ENCODE measurements at places on chromosomes 7 and 10. TPM values are rescaled to one million over a fixed set of nuclear protein-coding genes. Genes with fewer than 3 reads are reported as not detected.

DNA sequence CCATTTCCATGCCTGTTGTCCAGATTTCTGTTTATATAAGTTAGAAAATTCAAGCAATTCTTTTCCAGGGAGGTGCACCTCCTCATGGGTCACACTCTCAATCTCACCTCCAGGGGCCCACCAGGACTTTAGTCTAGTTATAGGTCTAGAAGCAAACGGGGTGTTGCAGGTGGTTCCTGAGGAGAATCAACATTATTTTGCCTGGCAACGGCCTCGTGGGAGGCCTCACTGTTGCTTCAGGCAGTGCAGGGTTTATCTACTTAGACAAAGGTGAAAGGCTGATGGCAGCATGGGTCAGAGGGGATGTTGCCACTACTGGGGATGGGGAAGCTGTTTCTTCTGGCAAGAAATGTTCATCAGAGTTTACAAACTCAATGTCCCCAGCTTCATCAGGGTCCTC, 56.7 kb upstream of the LRRC18 start:
- no peak for DNase-seq

The GATAD1 gene
- 24.6 TPM for total RNA-seq

- peak; percentile 21 for DNase-seq
These were observed 550.2 kb downstream of the KCNMA1 start for GRCh38 chr10:77087366-77087765.

The SPDYE16 gene
- not detected for total RNA-seq

The CTBP2 gene
- total RNA-seq, result 72.9 TPM

- DNase-seq, result no peak
These were observed 20.3 kb upstream of the HYAL4 start for GRCh38 chr7:123824754-123825067.

DNA sequence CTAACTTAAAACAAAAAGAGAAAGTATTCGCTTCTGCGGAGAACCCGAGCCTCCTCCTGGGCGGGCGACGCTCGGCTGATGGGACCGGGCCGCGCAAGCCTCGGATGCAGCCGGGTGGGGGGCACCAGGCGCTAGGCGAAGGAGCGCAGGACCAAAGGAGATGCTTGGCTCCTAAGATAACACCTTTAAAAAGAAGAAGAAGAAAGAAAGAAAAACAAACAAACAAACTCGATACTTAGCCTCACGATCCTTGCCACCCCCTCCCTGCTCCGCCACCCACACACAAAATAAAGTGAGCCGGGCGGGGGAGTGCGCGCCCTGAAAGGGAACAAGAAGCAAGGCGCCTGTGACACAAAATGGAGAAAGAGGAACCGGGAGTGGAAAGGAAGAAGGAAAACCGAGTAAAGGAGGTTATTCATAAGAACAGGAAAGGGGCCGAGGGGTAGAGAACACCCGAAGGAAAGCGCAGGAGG, 34.0 kb upstream of the EBLN1 start:
- peak; percentile 25 for DNase-seq

The TMEM236 gene
- total RNA-seq, result not detected

The HDAC9 gene
- total RNA-seq, result 16.1 TPM

The BAMBI gene
- 5.2 TPM for total RNA-seq

DNA sequence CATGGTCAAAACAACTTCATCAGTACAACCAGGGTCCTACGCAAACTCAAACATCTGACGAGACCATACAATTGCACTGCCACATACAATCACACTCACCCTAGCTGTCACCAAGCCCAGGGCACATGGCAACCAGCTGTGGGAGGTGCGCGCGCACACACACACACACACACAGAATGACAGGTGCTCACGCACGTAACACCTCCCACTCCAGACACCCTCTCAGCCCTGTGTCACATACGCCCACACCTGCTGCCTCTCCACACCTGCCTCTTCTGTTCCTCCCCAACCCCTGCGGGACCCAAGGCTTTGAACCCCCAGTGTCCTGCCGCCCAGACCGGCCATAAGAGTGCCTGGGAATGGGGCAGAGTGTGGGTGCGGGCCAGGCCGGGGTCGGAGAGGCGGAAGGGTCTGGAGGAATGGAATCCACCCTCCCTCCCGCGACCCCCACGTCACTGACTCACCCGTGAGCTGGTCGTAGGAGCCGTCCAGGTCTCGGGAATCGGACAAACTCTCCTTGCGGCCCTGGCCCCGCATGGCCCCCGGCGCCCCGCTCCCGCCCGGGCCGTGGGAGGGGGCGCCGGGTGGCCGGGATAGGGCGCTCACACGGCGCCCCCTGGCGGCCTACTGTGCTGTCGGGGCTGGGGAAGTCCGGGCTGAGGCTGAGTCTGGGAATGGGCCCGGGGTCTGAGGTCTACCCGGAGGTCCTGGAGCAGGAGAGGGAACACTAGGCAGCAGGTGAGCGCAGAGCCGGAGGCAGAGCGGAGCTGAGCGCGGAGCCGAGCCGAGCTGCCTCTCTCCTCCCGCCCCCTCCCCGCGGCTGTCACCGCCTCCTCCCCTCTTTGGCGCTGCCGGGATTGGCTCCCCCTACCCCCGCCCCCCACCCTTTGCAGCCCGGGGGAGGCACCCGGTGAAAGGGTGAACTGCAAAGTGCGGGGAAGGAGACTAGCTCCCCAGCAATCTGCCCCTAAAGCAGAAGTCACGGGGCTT, at the start of gene KCNIP2:
Gene KCNIP2 (minus strand): TSS at position 769 of the 990 bp plus-strand sequence. CDS start 232 bp downstream, at position 537.
- DNase-seq, result no peak

- no peak for DNase-seq
These were observed 2.4 kb upstream of the CCDC6 start for GRCh38 chr10:59908808-59909143.

DNA sequence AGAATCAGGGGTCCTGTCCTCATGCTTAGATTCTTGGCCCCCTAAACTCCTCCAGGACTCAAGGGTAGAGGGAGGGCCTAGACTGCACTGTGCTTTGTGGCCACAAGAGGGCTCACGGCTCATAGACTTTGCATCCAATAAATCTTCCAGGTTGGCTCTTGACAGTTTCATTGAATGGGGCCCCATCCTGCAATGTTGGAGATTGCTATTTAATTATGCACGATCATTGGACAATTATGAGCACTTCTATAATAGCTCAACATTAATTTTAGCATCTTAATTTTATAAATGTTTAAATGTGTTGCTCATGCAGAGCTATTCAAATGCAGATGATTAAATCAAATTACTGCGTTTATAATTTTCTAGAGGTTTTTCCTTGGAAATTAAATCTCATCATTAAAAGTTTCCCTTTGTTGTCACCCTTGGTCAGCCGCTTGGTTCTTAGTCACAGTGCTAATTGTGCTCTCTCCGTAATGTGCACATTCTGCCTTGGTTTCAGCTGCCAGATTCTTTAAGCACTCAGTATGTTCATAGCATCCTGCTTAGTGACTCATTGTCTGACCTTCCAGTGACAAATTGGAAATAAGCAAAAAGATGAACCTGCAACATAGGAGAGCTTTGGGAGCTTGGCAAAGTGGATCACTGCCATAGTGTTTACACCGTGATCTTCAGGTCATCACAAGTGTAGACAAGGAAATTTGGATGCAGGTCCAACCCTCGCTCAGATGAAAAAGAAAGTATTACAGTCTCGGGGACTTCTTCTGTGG, 33.4 kb upstream of the PLPP4 start:
- DNase-seq, result peak; percentile 91

The CCDC172 gene
- not detected for total RNA-seq

DNA sequence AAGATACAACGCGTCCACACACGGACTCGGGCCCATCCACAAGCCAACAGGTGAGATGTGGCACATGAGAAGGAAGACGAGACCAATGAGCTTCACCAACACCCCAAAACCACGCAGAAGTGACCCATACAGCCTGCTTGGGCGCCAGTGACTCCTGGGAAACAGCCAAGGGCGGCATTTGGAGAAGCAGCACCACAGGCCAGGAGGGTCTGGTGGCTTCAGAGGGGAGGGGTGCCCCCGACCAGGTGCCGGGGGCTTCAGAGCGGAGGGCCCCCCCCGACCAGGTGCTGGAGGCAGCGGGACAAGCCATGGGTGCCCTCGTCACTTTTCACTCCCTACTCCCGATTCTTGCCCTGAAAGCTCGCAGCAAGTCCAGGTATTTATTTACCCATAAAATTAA, 140.1 kb downstream of the DIP2C start:
- no peak for DNase-seq

The ETV1 gene
- total RNA-seq, result 9.3 TPM

DNA sequence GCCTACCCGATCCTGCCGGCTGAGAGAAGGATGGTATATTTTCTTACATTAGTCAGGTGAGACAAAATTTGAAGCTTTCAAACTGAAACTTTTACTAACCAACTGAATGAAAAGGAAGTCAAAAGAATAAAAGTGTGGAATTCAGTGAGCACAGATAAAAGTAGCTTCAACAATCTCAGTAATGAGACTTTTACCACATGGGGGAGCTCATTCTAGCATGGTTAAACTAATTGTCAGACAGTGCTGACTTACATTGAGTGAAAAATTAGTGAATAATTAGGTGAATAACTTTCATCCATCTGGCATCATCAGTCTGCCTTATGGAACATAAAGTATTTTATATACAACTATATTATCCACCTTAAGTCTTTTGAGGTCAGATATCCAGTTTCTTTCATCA, 8.4 kb downstream of the FAM237B start:
- no peak for DNase-seq

DNA sequence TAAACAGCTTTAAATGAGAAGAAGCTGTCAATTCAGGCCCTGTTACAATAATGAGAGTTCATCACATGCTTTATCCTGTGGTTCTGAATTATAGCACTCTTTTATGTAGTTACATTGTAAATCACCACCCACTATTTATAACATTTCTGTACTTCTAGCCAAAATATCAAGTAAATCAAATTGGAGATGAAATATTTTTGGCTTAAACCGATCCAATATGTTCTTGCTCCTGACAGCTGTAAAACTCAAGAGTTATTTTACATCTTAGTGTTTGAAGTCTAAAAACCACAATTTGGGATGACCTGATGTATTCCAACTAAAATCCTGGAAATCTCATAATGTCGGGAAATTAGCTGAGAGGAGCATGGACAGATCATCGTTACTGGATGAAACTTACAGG, 371.2 kb upstream of the LRRN3 start:
- no peak for DNase-seq

DNA sequence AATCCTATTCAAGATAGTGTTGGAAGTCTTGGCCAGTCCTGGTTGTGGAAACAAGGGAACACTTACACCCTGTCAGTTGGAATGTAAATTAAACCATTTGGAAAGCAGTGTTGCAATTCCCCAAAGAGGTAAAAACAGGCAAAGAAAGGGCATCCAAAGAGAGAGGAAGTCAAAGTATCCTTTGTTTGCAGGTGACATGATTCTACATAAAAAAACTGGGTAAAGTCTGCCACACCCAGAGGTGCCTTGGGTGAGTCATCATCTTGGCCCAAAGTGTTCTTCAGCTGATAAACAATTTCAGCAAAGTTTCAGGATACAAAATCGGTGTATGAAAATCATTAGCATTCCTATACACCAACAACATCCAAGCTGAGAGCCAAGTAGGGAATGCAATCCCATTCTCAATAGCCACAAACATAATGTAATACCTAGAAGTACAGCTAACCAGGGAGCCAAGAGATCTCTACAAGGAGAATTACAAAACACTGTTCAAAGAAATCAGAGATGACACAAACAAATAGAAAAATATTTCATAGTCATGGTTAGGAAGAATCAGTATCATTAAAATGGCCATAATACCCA, 278.7 kb downstream of the SDK1 start:
- DNase-seq, result no peak

GRCh38 chr7:44388089-44388970, 62.9 kb upstream of the CAMK2B start:
- DNase-seq, result no peak

- no peak for DNase-seq
These were observed 12.6 kb downstream of the PDGFA start for GRCh38 chr7:506921-507622.

- peak; percentile 83 for DNase-seq
These were observed 6.5 kb downstream of the ASB13 start for GRCh38 chr10:5659702-5660528.

- DNase-seq, result no peak
These were observed 686.4 kb upstream of the C7orf33 start for GRCh38 chr7:147904219-147904576.

DNA sequence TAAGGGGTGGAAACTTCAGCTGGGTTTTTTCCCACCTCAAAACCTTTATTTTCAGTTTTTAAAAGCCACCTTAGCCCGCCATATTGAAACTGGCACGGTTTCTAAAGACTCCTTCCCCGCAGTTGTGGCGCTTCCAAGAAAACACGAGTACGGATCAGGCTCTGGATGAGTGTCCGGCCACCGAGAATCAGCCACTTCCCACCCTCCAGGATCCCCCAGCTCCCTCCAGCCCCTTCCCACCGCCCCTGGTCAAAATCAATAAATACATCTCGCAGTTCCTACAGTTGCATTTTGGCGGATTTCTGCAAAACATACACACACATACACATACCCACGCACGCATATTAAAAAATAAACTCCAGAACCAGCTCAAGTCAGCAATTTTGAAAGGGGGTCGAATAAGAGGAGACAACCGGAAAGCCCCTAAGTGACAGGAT, 1.1 kb downstream of the SFMBT2 start:
- DNase-seq, result no peak

- no peak for DNase-seq
These were observed 62.2 kb downstream of the PPP1R9A start for GRCh38 chr7:94969434-94970084.

The EEPD1 gene
- 6.2 TPM for total RNA-seq

The MAPK8 gene
- total RNA-seq, result 66.7 TPM

DNA sequence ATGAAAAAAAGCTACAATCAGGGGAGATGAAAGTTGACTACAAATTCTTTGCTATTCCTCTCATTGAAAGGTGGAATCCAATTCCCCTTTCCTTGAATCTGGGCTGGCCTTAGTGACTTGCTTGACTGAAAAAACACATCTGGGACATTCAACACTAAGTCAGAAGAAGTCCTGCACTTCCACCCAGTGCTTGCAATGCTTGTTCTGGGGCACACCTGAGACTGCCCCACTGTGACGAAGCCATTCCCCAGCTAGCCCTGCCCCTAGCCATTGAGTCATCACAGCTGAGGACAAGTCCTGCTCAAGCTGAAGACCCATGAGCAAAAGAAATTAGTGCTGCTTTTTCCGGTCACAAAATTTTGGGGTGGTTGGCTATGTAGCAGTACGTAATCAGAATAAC, 19.2 kb upstream of the GRID1 start:
- no peak for DNase-seq

DNA sequence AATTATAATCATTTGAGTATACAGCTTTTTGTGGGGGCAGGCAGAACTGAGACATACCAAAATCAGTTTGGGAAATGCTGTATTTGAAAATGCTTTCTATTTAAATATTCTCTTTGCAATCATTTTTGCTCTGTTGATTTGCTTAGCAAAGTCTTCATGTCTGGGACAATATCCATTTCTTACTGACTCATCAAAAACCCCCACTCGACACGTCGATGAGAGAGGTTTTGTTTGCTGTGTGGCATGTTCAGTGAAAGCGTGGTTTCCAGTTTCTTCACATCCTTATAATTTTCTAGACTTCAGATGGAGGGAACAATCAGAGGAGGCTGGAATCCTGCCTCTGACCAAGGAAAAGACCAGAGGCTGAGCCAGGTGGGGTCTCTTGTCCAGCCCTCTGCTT, 28.9 kb downstream of the HTRA1 start:
- DNase-seq, result no peak

DNA sequence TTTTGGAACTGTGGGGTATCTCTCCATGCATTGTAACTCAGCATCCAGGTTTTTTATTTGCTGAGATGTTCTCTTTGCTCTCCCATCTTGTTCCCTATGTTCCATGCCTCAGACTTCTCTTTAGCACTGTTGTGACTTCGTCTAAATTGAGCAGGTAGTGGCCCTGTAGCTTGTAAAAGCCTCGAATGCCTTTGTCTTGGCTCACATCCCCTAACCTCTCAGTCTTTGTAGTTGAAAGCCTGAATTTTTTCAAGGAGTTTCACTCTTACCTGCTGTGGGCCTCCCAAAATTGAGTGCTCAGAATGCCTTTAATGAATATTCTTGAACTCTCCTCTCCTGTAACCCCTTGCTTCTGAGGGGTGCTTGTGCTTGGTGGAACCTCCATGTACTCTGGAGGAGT, 1137.3 kb downstream of the REEP3 start:
- no peak for DNase-seq

Measured in HT1080 (cell line).